ENCODE measurements at places on chromosomes 7 and 10.
A peak's percentile ranks its signal among the peaks of the same experiment; 100 is the strongest.

- DNase-seq: peak; percentile 13
Observed at GRCh38 chr10:17025444-17026295, 103.9 kb downstream of the CUBN start.

GRCh38 chr7:101201695-101202602 lies 1.1 kb upstream of the MOGAT3 start:
- DNase-seq: no peak

DNA sequence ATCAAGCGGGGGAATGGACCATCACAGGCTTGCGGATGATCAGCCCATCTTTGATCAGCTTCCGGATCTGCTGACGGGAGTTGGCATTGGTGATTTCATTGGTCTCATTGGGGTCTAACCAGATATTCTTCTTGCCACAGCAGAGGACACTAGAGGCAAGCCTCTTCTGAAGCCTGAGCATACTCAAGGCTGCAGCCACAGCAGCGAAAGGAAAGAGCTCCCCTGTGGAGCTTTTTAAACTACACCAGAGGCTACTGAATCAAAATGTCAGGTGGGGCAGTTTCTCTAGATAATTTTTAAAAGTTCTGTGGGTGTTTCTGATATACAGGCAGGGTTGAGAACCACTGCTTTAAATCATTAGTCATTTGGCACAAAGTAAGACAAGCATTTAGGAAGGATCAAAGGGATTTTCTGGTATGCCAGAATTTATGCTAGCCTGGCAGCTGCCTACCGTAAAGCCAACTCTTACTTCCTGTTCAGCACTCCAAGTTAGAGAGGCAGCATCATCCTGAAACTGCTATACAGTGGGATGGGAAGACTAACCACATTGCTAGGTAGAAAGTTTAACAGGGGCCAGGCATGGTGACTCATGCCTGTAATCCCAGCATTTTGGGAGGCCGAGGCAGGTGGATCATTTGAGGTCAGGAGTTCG lies 7.0 kb downstream of the NAPEPLD start:
- DNase-seq: no peak

DNA sequence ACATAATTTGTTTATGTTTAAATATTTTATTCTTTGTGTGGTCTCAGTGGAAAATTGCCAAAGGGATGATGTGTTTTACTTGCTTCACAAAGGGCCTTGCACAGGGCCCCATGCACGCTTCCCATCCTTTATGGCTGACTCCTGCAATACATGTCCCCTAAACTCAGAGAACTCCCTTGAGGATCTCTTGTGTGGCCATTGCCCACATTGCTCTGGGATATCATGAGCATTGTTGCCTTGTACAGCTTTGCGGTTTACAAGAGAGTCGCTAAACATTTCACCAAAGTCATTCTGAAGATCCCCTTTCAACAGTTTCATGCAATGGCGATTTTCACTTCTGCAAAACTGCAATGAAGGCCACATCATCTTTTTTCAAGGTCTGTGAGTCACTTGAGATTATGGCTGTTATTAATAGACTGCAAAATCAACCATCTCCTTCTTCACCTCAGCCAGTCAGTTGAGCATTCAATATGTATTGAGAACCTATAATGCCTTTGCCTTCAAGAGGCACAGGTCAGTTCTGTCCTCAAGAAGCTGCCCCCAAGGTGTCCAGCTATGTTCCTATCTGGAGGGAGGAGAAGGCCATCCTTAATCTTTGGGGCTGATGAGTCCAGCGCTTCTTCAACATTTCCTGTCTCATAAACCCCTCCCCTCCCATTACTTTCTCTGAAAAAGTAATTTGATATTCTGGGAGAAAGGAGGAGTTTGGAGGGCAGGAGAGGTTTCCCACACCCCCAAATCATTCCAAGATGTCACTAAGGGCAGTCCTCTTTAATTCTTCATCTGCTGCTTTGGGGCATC lies 108.1 kb downstream of the CCDC71L start:
- DNase-seq: no peak

DNA sequence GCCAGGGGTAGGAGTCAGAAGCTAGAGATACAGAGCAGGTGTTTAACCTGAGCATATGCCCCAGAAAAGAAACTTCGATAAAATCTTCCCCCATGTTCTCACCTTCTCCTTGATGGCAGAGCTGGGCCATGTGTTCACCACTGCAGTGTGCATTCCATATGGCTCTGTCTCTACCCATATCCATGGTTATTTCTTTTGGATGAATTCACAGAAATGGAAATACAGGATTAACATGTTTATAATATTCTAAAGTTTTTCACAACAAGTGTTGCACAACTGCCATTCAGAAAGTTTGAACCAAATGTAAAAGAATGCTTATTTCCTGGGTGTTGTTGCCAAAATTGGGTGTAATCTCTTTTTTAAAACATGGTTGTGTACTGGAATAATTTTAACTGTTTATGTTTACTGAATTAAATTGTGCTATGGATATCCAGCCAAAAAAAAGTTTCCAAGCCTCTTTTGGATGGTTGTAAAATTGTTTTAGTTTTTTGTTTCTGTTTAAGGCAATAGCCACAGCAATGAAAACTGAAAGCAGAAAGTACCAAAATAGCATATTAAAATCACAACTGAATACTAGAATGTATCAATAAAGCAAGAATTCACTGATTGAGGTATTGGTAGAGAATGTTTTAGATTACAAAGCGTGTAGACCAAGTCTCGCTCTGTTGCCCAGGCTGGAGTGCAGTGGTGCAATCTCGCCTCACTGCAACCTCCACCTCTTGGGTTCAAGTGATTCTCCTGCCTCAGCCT lies 19.9 kb upstream of the CCNY start:
- no peak for DNase-seq

GRCh38 chr7:55488804-55489340 lies 83.4 kb downstream of the VOPP1 start:
- DNase-seq: no peak

GRCh38 chr7:16242920-16243319 lies 178.4 kb downstream of the CRPPA start:
- no peak for DNase-seq

DNA sequence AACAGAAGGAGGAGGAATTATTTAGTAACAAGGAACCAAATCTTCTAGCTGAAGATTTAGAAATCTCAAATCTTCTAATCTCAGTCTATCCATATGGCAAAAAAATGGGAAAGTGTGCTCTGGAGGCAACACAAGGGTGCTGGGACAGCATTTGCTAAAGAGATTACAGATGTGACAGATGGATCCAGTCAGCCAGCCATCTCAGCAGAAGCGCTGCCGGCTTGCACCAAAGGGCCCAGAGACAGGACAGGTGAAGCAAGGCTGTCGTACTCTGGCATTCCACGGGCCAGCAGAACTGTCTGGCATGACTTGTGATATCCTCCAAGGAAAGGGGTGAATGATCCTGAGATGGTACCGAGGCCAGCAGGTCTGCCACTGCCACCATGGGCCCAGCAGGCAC lies 45.7 kb upstream of the GJD4 start:
- no peak for DNase-seq

DNA sequence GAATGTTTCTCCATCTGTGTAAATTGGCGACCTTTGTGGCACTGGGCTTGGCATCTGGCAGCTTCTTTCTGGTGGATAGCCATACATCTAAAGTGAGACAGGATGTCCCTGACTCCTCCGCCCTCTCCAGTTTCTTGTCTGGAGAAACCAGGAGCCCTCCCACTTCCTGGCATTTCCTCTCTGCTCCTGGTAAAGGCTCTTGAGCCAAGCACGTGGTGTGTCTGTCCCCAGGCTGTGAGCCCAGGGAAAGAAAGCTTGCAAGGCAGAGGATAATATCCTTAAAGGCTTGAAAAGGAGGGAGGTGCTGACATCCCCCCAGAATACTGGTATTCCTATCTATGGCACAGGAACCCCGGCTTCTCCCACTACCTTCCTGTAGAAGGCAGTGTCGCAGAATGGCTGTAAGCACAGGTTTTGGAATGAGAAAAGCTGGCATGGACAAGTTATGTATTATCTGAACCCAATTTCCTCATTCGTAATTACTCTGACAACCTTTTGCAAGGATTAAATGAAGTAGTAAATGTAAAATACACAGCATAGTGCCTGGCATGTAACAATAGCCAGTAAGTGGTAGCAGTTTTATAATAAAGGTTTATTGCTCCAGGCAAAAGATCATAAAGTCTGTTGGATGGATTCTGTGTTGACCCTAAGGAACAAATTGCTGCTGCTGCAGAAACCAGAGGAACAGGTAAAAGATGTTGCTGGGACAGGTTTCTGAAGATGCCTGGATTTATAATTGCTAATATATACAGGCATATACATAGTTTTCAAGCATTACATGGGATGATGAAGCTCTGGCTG lies 11.8 kb upstream of the ACSL5 start:
- no peak for DNase-seq

DNA sequence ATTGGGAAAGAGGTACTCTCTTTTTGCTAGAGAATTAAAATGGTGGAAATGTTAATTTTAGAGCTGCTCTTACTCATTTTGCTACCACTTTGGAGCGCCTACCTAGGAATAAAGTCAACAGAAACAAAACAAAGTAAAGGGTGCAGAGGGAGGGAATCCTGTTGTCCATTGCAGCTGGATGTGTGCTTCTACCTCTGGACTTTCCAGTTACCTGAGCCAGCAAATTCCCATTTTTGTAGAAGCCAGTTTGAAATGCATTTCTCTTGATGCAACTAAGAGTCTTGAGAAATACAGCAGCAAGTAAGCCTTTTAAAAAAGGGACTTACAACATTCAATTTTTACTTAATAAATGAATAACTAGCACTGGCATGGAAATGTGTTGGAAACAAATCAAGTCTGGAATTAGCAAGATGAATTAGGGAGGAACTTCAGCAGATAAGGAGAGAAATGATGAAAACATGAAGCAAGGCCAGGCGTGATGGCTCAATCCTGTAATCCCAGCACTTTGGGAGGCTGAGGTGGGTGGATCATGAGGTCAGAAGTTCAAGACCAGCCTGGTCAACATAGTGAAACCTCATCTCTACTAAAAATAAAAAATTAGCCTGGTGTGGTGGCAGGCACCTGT lies 113.5 kb upstream of the CTTNBP2 start:
- DNase-seq: no peak

GRCh38 chr7:30463405-30464145 lies 15.0 kb downstream of the NOD1 start:
- DNase-seq: no peak

DNA sequence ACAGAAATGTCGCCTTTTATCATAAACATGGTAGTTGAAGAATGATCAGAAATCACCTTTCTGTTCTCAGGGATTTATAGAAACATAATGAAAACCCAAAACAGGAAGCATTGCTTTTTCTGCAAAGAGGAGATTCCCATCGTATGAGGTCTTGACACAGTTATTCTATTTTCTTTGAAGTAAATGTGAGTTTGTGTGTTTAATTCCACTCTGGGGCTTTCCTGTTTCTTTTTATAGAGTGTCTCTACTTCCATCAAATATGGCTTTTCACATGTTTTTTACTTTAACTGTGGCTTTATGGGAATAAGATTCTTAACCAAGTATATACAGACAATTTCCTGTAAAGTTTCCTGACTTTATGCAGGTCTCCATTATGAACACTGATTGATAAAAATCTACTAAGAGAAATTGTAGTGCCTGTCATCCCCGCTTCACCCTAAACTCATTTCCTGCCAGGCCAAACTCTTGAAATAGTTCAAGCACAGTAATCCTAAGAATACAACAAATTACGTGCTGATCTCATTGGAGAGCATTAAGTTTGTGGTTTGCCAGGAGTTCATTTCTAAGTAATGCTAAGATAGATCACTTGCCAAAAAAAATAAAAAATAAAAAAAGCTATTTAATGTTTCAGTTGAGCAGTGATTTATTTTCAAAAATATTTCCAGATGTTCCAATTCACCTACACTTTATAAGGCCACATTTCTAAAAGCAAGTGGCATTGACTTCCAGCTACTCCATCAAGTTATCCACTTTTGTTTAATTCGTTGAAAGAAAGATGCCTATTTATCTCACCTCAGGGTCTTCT lies 52.2 kb upstream of the SEC61G start:
- DNase-seq: no peak

- no peak for DNase-seq
Observed at GRCh38 chr7:145265180-145265579, 429.3 kb upstream of the TPK1 start.

- DNase-seq: no peak
Observed at GRCh38 chr7:138587485-138587884, 113.7 kb downstream of the SVOPL start.

DNA sequence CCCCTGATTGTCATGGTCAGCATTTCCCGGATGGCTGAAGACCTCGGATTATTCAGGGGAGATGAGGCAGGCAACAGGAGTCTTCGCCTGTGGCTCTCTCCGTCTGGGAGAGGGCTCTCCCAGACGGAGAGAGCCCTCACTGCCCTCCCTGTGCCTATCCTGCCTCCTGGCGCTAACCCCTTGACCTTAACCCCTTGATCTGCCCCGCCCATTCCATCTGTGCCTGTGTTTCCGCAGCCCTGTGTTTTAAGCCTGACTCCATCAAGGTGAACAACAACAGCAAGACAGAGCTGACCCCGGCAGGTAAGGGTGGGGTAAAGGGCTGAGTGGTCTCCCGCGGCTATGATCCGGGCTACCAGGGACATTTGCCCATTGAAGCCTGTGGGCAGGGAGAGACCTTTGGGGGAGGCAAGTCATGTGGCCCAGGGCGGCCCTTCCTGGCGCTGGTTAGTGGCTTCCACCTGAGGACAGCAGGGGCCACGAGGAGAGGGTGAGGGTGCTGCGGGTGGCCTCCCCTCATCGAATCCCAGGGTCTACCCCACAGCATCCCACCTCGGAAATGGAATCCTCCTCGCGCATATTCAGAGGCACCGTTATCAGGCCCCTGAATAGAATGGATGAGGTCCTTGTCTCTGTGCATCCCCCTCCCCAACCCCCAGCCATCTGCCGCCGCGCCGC lies 4.2 kb upstream of the MUC12 start:
- no peak for DNase-seq

- DNase-seq: no peak
Observed at GRCh38 chr10:131144196-131144595, 167.3 kb downstream of the TCERG1L start.

DNA sequence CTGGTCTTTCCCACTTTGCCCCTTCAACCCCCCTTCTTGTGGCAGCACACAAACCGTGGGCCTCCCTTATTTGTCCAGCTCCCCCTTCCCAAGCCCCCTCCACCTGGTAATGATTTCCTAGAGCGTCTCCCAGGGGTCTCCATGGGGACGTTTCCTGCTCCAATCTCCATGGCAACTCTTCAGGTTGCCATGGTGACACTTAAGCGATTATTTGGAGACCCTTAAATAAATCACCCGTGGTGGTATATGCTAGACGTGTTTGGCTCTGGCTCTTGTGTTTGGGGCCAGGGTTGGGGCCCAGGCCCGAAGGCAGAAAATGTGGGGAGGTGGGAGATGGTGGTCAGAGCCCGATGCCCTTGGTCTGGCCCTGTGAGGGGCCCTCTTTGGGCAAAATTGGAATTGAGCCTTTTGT lies 41.1 kb upstream of the DLG5 start:
- DNase-seq: no peak

- no peak for DNase-seq
Observed at GRCh38 chr7:8536431-8536830, 103.0 kb downstream of the NXPH1 start.

DNA sequence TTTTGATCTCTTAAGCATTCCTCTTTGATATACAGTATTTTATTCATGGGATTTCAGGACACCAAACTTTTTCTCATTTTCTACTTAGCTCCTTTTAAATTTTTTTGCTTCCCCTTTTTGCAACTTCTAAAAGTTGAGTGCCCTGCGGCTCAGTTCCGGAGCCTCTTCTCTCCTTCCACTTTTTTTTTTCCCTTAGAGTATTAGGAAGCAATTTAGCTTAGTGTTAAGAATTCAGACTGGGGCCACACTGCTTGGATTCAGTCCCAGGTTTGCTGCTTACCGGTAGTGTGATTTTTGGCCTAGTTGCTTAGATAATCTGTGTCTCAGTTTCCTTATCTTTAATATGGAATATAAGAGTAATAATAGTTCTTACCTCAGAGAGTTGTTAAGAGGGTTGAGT lies 3.4 kb downstream of the STAM start:
- DNase-seq: no peak

GRCh38 chr10:118971187-118971586 lies 58.3 kb upstream of the NANOS1 start:
- no peak for DNase-seq

All from stimulated activated CD8-positive, alpha-beta memory T cell treated with anti-CD3 and anti-CD28 coated beads, Interleukin-4, amount 100 ng/mL, for 1 hour (primary cell).